ENCODE measurements at places on chromosomes 2 and 18.

GRCh38 chr18:50306944-50307343 lies 19.5 kb upstream of the CXXC1 start:
- peaks cover 50% of the 10 kb centered on the region for H3K27me3 ChIP-seq
- H3K4me1 ChIP-seq = peaks cover 13% of the 10 kb centered on the region
- DNase-seq = no peak
- peak overlapping the region; percentile 81 for H3K4me3 ChIP-seq

DNA sequence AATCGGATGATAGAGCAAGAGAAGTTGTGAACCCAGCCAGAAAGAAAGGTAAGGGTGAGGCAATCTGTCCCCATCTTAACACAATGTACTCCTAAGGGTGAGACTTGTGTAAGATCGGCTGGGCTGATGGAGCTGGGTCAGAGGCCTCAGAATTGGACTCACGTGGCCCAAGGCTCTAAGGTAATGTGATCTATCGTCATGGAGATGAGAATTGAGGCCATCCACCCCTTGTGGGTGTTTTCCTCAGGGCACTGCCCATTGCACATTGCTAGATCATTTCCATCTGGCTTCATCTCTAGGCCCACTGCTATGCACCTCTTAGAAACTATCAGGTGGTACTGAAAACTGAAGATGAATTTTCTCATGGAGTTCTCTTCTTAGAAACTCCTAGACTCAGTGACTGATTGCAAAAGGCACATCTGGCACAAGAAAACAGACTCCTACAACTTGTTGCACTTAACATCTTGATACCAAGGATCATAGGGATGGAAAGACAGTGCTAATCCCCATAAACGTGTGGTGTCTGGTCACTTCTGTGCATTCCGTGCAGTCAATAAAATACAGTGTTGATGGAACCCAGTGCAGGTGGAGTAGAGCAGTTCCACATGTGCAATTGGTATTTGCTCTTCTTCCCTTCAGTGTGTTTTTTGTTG lies 228.9 kb upstream of the FOSL2 start:
- no peaks in the 10 kb centered on the region for H3K4me1 ChIP-seq
- no peak overlapping the region for H3K27ac ChIP-seq
- no peaks in the 10 kb centered on the region for H3K27me3 ChIP-seq
- H3K4me3 ChIP-seq = no peak overlapping the region
- no peak for DNase-seq

DNA sequence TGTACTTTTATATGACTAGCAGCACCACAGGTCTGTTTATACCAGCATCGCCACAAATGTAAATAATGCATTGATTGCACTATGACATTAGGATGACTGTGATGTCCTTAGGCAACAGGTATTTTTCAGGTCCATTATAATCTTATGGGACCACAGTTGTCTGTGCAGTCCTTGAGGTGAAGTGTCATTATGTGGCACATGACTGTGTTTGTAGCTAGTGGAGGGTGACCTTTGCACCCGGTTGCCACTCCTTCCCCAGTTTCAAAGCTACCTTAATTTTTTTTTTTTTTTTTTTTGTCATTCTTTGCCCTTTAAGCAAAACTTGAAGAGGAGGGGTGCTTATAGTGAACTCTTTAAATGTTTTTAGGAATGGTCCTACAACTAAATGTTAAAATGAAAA lies 386.4 kb downstream of the THSD7B start:
- no peak overlapping the region for H3K4me3 ChIP-seq
- H3K27ac ChIP-seq = no peak overlapping the region
- H3K27me3 ChIP-seq = no peaks in the 10 kb centered on the region
- H3K4me1 ChIP-seq = no peaks in the 10 kb centered on the region
- H3K36me3 ChIP-seq = no peaks in the 10 kb centered on the region

DNA sequence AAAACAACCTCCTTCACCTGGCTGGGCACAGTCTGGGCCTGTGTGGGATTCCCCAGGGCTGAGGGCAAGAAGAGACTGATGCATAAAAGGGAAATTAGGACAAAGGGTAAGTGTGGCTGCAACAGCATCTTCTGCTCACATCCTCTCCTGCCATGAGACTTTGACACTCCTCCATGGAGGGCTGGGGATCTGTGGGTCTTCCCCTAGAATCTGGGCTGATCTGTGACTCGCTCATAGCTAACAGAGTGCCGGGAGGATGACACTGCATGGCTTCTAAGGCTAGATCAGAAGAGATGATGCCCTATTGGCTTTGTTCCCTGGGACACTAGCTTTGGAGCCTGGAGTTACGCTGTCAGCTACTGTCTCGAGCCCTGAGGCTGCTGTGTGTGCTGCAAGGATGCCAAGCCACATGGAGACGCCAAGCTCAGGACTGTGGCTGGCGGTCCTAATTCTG lies 24.3 kb downstream of the MOCOS start:
- peaks cover 36% of the 10 kb centered on the region for H3K27me3 ChIP-seq
- no peak overlapping the region for H3K27ac ChIP-seq
- no peaks in the 10 kb centered on the region for H3K4me1 ChIP-seq
- no peaks in the 10 kb centered on the region for H3K36me3 ChIP-seq

- DNase-seq = no peak
- no peak overlapping the region for H3K27ac ChIP-seq
These were observed 252.5 kb upstream of the SP5 start for GRCh38 chr2:170462433-170463205.

GRCh38 chr18:60200558-60200957 lies 172.0 kb downstream of the MC4R start:
- no peaks in the 10 kb centered on the region for H3K36me3 ChIP-seq
- no peaks in the 10 kb centered on the region for H3K27me3 ChIP-seq
- no peak overlapping the region for H3K4me3 ChIP-seq
- H3K27ac ChIP-seq = no peak overlapping the region

DNA sequence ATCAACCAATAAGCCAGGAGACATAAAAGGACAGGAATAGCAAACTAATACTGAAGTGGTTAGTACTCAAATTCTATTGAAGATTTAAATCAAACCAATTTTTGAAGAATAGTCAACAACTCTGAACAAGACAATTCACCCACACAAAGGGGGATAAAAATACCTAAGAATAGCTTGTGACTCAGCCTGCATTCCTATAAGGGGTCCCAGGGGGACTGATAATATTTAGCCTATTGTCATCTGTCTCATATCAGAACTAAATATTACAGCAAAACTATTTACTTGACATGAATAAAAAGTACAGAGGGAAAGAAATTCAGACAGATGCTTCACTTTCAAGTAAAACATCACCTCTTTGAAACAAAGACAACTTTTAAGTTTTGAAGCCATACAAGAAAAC lies 7.7 kb downstream of the ITSN2 start:
- no peak for DNase-seq
- no peak overlapping the region for H3K4me3 ChIP-seq
- H3K27me3 ChIP-seq = no peaks in the 10 kb centered on the region
- H3K27ac ChIP-seq = peak overlapping the region; percentile 54

GRCh38 chr18:7415081-7415894 lies 151.8 kb upstream of the PTPRM start:
- no peaks in the 10 kb centered on the region for H3K27me3 ChIP-seq
- H3K4me3 ChIP-seq = no peak overlapping the region
- H3K36me3 ChIP-seq = peaks cover 4% of the 10 kb centered on the region
- DNase-seq = no peak

- no peak for DNase-seq
- H3K27ac ChIP-seq = no peak overlapping the region
- no peak overlapping the region for H3K4me3 ChIP-seq
- H3K4me1 ChIP-seq = no peaks in the 10 kb centered on the region
- peaks cover 1% of the 10 kb centered on the region for H3K36me3 ChIP-seq
- H3K27me3 ChIP-seq = no peaks in the 10 kb centered on the region
These were observed 37.0 kb downstream of the NABP1 start for GRCh38 chr2:191714925-191715324.

DNA sequence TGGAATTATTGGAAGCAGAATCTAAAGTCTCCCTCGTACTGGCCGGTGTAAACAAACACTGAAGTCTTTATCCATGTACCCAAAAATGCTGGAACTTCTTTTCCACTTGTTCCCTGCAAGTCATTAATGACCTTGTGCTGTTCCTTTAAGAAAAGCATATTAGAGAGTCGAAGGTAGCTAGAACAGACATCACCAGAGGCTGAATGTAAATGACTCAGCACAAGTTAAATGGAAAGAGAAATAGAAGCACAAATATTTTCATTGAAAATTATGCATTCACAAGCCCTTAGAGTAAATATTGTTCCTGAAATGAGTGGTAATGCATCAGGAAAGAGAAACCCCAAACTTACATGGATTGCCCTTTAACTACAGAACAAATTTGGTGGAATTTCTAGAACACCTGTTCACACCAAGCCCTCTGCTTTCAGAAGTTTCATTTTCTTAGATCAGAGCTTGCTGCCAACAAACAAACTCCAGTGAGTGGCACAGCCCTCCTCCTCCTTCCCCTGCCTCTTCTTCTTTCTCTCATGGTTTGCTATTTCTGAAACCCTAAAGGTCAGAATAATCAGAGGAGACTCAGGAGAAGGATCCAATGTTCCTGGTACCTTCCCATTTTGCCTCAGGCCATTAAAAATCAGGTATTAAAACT lies 264.3 kb downstream of the TXNL1 start:
- no peaks in the 10 kb centered on the region for H3K27me3 ChIP-seq
- H3K4me1 ChIP-seq = no peaks in the 10 kb centered on the region
- H3K27ac ChIP-seq = no peak overlapping the region
